ENCODE measurements at places on chromosomes 6 and 20.

DNA sequence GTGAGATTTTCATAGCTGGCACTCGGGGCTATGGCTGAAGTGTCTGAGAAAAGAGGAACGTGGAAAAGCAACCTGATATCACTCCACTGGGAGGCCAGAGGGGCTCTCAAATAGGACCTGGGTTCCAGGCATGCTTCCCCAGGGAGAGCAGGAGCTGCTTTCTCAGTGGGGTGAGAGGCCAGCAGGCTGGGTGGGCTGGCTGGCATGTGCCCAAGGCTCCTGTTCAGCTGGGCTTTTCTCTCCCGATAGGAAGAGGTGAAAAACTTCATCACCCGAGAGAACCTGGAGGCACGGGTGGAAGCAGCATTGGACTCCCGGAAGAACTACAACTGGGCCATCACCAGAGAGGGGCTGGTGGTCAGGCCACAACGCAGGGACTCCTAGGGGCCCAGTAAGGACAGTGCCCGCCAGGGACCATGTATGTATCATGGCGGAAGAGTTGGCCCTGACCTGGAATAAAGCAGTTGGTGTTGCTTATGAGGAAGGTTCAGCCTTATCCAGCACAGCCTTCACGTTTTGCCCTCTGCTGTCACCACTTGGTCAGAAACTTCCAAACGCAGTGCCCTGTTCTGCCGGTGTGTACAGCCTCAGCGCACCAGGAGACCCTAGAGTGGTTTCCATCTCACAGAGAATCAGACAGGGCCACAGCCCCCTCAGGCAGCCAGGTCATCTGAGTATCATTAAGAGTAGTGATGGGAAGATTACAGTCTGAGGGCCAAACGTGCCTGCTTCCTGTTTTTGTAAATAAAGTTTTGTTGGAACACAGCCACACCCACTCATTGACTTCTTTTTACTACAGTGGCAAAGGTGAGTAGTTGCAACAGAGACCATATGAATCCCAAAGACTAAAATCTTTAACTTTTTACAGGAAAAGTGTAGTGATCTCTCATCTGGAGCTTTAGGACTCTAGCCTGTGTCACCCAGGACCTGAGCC lies 1.9 kb downstream of the MRPS26 start:
- no peak for DNase-seq

GRCh38 chr6:77072694-77073409 lies 390.4 kb downstream of the HTR1B start:
- no peak for DNase-seq

DNA sequence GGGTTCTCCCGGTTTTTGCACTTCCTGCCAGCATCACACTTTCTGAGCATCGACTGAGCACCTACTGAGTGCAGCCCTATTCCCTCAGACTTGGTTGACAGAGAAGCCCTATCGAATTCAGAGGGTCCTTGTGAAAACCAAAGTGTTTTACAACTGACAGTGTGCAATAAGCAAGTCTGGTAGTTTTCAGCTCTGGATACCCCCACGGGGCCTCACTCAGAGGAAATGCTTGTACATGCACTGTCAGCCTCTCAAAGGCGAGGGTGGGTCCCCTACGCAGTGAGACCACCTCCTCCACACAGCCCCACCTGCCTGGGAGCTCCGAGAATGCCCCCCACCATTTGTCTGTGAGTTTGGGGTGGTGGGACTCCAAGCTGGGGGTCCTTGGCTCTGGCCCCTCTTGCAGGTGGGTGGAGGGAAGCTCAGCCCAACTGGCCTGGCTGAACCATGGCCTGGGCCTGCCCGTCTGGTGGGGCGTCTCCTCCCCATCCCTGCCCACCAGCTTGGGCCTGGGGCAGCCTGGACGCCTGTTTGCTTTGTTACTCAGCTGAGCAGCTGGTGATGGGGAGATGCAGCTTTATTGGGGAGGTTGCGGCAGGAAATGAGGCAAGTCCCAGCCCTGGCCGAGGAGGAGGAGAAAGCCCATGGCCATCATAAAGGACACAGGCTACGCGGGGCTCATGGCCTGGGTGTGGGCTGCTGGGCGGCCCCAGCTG lies 1.7 kb downstream of the SPDEF start:
- no peak for DNase-seq

GRCh38 chr6:116783852-116784251 lies 18.3 kb upstream of the FAM162B start:
- no peak for DNase-seq

- DNase-seq = no peak
These were observed 28.9 kb downstream of the VEGFA start for GRCh38 chr6:43798688-43799444.

GRCh38 chr6:55180258-55180657 lies 5.9 kb downstream of the HCRTR2 start:
- peak; percentile 5 for DNase-seq

GRCh38 chr6:36232172-36232571 lies 35.6 kb downstream of the BRPF3 start:
- no peak for DNase-seq

DNA sequence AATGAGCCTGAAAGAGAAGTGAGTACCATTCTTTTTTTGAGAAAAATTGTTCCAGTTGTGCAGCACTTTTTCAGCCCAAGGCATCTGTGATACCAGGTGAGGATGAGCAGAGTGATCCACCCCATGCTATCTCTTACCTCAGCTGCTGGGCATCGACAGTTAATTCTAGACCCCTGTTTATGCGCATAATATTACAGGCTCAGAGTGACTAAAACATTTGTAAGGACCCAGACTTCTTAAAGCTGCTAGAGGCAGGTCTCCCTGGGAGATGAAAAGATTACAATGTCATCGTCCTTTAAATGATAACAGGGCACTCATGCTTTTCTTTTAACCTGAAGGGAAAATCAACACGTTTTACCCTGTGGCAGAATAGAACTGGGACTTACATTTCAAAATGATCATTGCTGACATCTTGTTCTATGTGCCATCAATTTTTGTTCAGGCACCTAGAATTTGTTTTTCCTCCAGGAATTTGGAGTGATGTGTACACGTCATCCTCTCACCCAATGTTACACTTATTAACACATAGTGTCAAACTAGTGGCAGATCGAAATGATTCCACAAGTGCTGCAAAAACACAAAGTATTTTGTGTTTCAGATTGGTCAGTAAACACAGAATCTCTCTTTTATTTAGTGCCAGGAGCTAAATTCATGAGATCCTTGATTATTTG lies 684.6 kb downstream of the UTRN start:
- DNase-seq = no peak

DNA sequence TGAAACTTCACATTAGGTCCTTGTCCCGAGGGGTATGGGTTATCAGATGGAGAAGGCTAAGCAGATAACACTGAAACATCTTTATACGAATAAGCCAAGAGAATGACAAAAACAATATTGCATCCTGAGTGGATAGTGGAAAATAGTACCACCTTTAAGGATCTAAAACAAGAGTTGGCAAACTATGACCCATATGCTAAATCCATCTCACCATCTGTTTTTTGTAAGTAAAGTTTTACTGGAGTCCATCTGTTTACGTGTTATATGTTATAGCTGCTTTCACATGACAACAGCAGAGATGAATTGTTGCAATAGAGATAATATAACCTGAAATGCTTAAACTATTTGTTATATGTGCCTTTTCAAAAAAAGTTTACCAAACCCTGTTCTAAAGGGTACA lies 76.1 kb upstream of the TRDN start:
- DNase-seq = no peak

- DNase-seq = no peak
These were observed 207.3 kb downstream of the JARID2 start for GRCh38 chr6:15453186-15453585.

GRCh38 chr6:26447257-26447656 lies 7.0 kb downstream of the BTN3A3 start:
- DNase-seq = no peak

- no peak for DNase-seq
These were observed 98.9 kb downstream of the PDSS2 start for GRCh38 chr6:107360476-107360875.

- DNase-seq = no peak
These were observed 2.4 kb downstream of the SOX18 start for GRCh38 chr20:64047046-64047389.

GRCh38 chr6:170434117-170434820 lies 118.8 kb downstream of the PSMB1 start:
- DNase-seq = no peak

DNA sequence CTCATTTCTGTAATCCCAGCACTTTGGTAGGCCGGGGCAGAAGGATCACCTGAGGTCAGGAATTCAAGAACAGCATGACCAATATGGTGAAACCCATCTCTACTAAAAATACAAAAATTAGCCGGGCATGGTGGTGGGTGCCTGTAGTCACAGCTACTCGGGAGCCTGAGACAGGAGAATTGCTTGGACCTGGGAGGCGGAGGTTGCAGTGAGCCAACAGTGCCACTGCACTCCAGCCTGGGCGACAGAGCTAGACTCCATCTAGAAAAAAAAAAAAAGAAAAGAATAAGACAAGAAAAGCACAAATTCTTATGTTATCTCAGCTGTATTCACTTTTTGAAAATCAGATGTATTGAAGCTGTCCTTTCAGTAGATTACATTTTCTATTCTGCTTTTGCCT lies 289.4 kb downstream of the GRIK2 start:
- no peak for DNase-seq

DNA sequence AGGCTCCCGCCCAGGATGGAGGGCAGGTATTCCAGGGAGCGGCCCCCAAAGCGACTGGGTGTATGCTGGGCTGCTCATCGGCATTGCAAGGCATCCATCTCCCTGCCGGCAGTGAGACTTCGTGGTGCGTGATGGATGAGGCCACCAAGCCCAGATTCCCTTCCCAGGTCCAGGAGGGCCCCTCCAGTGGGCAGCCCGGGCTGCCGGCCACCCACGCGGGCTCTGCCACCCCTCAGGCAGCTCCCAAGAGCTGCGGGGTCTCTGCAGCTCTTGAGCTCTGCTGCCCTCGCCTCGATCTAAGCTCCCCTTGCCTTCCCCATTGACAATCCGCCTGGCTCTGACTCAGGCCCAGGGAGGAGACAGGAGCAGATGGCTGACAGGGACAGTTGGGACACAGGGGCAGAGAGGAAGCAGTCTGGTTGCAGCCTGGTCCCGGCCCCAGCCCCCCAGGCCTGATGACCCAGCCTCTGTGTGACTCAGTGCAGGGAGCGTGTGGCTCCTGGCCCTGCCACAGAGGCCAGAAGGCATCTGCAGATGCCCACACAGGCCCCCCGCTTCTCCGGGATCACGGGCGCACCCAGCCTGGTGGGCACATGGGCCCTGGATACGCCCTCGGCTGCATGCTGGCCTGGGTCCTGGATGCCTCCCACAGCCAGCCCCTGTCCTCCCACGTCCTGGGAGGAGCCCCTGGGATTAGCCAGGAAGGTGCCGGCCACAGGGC lies 33.0 kb downstream of the SLCO4A1 start:
- no peak for DNase-seq

GRCh38 chr6:101926149-101926925 lies 532.8 kb downstream of the GRIK2 start:
- no peak for DNase-seq

GRCh38 chr20:21821358-21821757 lies 115.9 kb downstream of the PAX1 start:
- DNase-seq = no peak

GRCh38 chr6:14075095-14075503 lies 42.5 kb upstream of the CD83 start:
- no peak for DNase-seq

DNA sequence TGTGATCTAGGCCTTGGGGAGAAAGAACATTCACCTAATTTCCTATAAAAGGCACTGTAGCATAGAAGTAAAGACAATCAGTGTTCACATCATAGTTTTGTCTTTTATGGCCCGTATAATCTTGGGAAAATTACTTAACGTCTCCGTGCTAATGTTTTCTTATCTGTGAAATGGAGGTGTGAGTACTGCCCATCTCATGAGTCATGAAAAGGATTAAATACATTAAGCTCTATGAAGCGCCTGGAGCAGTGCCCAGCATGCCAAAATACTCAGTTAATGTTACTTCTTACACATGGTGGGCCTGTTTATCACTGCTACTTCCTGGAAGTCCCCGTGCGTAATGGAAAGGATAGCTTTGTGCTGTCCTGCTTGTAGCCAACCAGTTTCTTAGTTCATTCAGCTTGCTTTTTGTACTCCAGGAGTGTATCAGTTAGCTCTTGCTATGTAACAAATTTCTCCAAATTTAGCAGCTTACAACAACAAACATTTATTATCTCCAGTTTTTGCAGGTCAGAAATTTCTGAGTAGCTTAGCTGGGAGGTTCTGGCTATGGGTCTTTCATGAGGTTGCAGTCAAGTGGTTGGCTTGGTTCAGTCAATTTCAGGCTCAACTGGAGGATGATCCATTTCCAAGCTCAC lies 103.6 kb upstream of the BMP2 start:
- no peak for DNase-seq

DNA sequence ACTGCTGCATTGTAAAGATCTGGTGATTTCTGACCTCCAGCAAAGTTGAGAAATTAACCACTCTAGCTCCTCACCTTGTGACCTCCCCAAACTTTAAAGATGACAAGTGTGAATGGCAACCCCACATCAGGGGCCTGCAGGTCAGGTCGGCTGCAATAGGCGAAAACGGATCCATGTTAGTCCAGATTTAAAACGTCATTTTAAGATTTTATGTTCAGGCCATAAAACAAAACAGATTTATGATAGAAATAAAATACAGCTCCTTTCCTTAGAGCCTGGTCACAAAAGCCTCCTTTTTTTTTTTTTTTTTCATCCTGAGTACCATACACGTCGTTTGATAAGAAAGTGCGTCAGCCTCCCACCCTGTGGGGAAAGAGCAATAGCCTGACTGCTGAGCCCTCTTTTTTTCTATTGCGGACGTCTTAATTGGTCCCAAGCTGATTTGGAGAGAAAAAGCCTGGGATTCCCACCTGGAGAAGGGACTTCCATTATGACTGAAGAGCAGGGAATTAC lies 519.2 kb upstream of the NOX3 start:
- no peak for DNase-seq

DNA sequence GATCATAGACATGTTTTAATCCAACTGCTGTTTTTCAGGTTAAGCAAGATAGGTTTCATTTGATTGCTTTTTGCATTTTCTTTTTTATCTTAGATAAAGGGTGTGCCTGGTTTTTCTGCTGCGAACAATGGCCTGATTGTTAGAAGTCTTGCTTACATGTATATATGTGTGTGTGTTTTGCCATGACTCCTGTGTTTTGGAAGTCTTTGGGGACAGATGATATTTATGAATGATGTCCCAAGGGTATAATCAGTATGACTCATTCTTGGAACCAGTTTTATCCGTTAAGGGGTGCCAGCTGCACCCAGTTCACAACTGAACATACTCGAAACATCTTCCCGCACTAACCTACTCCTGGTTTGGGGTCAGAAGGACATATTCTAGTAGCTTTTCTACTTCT lies 230.1 kb upstream of the SUPT3H start:
- DNase-seq = peak; percentile 44

- DNase-seq = no peak
These were observed 1046.7 kb upstream of the MAP3K7 start for GRCh38 chr6:91633374-91634111.

GRCh38 chr20:32965115-32965514 lies 39.1 kb downstream of the SUN5 start:
- no peak for DNase-seq
